ENCODE measurements at places on chromosomes 2 and 18. TPM values are rescaled to one million over a fixed set of nuclear protein-coding genes. Genes with fewer than 3 reads are reported as not detected.

The ANKRD30BL gene
- 21.0 TPM for total RNA-seq

The PKP4 gene
- 60.5 TPM for total RNA-seq

The STPG4 gene
- 8.5 TPM for total RNA-seq

The CNDP1 gene
- 0.31 TPM for total RNA-seq

The REEP1 gene
- 342 TPM for total RNA-seq

The PTCD3 gene
- 213 TPM for total RNA-seq

The IL1F10 gene
- total RNA-seq = 0.68 TPM

The KCNJ3 gene
- total RNA-seq = 1.7 TPM

The ESCO1 gene
- total RNA-seq = 55.9 TPM

The TFCP2L1 gene
- total RNA-seq = 5.1 TPM

The SNORC gene
- 15.9 TPM for total RNA-seq

DNA sequence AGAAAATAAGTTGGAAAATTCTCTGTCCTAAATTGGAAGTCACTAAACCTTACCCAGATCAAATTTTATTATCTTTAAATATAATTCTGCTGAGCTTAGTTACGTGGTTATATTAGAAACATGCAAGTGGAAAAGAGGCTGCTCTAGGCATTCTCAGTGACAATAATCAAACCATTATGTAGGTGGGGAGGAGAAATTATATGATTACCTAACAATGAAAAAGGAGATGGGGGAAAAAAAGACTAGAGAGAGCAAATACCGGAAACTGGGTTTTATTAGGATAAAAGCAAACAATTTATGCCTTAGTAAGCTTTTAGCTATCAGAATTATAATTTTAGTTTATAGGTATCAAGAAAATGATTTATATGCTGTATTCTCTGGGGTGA, 53.2 kb downstream of the PHLPP1 start:
- DNase-seq = no peak

DNA sequence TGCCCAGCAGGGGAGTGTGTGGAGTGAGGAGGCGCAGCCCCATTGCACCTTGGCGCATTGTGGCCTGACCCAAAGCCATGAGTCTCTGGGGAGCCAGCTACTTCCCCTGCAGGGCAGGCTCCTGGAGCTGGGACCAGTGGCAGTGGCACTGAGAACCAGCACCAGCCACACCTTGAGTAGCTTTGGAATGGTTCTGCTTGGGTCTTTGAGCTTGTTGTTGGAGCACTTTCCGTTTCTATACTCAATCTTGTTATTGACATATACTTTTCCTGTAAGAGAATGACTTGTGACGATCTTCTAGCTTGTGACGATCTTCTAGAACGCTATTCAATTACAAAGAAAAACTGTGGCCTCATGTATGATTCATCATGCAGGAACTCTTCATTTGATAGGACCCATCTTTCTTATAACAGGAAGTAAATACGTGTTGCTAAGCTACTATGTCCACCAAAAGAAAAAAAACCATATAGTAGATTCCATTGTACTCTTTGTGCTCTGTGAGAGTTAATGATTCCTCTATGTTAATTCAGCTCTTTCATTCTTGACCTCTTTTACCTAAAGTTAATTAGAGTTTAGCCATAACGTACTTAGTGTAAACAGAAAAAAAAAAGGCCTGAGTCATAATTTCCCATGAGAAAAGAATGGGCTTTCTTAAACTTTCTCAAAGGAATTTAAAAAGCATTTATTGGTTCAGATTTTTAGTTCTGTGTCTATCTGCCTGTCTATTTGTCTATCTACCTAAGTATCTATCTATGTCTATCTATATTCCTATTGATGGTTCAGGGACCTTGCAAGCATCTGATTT, 113.1 kb downstream of the GATA6 start:
- no peak for DNase-seq

- DNase-seq = no peak
Measured at GRCh38 chr2:101617188-101617587, 80.3 kb upstream of the MAP4K4 start.

GRCh38 chr18:63131106-63131958, 188.2 kb downstream of the BCL2 start:
- DNase-seq = peak; percentile 83

- no peak for DNase-seq
Measured at GRCh38 chr18:68438983-68439382, 275.9 kb downstream of the TMX3 start.

DNA sequence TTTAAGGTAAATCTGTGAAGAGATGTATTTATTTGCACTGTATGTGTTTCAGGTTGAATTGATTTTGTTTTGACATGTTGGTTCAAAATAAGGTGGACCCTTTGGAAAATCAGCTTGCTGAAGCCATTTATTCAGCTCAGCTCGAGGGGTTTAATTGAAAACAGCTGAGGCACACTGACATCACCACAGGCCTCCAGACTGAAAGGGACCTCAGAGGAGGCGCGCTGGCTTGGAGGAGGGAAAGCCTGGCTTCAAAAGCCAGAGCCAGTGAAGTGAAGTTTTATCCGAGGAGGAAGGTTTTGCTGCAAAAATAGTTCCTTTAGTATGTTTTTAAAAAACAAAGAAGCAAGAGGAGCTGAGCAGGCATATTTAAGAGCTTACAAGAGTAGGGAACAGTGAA, 26.9 kb upstream of the DNMT3A start:
- DNase-seq = no peak

DNA sequence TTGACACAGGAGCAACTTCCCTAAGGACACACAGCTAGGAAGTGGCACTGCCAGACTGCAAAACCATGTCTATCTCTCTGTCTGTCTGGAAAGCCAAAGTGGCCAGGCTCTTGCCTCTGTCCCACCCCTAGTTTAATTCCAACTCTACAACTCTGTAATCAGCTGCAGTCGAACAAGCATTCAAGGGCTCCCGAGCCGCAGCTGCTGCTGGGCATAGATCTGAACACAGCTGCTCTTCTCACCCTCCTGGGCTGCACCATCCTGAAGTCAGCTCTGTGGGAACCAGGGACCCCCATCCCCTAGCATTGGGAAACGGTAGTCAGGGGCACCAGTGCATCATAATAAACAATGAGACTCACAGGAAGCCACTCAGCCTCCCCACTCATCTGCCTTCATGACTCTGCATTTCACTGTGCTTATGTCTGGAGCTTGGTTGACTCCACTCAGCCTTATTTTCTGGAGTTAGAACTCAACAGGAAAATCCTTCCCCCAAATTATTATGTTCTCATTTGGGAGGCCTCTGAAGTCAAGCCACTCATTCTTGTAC, 44.4 kb upstream of the TMEM163 start:
- DNase-seq = no peak

- DNase-seq = no peak
Measured at GRCh38 chr2:97998431-97999005, 2.8 kb upstream of the TMEM131 start.

- DNase-seq = no peak
Measured at GRCh38 chr18:25284861-25285550, 67.0 kb downstream of the ZNF521 start.

- no peak for DNase-seq
Measured at GRCh38 chr2:159146996-159147666, 139.4 kb downstream of the WDSUB1 start.

- no peak for DNase-seq
Measured at GRCh38 chr18:45865466-45865865, 40.0 kb downstream of the SIGLEC15 start.

DNA sequence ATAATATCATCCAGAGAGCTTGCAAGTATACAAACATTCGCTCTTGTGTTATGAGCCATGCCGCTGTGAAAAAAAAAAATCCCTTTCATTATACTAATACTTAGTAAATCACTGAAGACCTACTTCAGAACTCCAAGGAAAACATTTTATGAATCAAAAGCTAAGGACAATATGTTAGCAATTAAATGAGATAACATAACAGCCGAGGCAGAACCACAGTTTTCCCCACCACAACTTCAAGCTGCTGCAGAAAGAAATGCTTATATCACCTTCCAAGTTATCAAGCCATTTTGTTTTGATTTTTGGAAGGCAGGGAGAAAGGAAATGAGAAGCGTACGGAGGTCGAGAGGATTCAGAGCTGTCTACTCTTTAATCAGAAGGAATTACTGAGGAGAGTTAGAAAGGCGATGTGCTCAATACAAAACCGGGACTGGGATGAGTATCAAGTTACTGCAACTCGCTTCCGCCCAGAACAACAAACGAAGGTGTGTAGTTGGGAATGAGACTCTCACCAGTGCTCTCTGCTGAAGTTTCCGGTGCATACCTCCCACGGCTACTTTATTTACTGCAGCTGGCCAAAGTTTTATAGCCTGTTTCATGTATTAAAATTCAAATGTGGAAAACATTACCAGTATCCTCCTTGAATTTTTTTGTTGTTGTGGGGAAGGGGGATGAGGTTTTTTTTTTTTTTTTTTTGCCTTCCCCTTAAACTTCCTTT, 292.2 kb upstream of the CCDC68 start:
- peak; percentile 41 for DNase-seq

- no peak for DNase-seq
Measured at GRCh38 chr18:23321996-23322395, 131.1 kb upstream of the RIOK3 start.

- DNase-seq = no peak
Measured at GRCh38 chr2:236979664-236980063, 106.0 kb upstream of the COPS8 start.

DNA sequence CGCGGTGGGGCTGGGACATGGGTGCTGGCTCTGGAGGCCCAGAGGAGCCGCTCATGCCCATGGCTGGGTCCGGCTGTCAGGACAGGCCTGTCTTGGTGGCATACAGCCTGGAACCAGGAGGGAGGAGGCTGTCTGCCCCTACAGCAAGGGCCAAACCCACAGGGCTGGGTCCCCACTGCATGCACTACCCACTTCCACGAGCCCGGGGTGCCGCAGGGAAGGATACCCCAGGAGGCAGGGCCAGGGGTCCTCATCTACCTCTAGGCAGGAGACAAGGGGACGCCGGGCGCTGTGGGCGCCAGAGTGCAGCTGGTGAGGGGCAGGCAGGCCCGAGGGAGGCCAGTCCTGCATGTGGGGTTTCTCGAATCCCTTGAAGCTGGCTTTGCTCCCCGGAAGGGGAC, 95.1 kb upstream of the GPC1 start:
- DNase-seq = no peak

- no peak for DNase-seq
Measured at GRCh38 chr2:177909962-177910361, 162.6 kb downstream of the PDE11A start.

- DNase-seq = no peak
Measured at GRCh38 chr2:234690569-234691213, 193.8 kb upstream of the ARL4C start.

- no peak for DNase-seq
Measured at GRCh38 chr2:27237341-27237945, 20.3 kb downstream of the CAD start.

- no peak for DNase-seq
Measured at GRCh38 chr2:209661286-209661894, 110.2 kb upstream of the UNC80 start.

DNA sequence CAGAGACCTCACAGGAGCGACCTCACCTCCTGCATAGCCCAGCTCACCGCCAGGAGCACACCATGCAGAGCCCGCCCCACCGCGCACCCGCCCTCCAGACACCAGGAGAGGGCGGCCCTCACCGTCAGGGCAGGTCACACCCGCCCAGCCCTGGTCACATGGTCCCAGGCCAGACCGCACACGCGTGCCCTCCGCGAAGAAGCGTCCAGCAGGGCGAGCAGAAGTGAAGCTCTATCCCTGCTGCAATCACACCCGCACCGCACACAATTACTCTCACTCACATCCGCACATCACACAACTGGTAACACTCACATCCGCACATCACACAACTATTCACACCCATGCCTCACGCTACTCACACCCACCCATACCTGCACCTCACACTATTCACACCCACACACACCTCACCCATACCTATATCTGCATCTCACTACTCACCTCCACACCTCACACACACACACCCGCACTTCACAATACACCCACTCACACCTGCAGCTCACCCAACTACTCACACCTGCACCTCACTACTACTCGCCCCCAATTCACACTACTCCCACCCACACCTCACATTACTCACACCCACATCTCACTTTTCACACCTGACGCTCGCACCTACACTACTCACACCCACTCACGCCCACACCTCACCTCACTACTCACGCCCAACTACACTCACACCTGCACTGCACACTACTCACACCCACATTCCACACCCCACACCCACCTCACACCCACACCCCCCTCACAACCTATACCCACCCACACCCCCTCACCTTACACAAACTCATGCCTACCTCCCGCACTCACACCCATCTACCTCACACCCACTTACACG, 242.0 kb downstream of the HDAC4 start:
- no peak for DNase-seq

DNA sequence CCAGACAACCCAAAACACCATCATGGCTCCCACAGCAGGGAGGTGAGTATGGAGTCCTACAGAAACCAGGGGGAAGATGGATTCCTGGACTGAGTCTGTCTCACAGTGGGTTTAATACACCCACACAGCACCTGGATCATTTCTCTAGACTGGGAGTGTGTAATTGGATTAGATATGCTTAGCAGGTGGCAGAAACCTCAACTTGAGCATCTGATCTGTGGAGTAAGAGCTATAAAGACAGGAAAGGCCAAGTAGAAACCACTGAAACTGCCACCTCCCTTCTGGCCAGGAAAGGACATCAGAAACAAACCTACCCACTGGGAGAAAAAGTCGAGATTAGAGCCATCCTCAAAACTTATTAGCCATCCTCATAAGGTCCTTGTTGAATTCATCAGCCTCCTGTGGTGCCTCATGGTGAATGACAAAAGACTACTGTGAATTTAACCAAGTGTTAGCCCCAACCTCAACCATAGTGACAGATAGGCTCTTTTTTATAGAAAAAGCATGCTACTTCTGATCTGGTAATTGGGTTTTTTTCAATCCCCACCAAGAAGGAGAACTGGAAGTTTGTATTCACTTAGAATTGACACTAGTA, 28.1 kb upstream of the CHST9 start:
- no peak for DNase-seq

GRCh38 chr18:41906528-41907146, 48.4 kb upstream of the PIK3C3 start:
- DNase-seq = no peak

DNA sequence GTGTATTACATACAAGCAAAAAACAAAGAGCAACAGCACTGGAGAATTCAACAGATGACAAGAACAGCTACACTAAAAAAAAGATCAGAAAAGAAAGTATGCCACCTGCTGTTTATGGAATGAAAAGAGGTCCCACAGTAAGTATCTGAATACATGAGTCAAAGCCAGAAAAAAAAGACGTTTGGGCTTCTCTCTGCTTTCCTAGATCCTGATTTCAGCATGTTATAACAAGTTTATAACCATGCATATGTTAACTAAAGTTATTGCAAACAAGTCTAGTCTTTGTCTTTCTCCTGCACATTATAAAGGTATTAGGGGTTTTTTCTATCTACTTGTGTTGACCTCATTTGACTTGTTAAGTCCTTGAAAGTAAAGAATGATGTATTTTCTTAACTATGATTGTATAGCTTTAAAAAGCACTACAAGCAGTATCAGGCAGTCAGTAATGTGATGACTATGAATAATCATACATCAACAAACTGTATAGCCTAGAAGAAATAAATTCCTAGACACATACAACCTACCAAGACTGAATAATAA, 108.5 kb upstream of the COL5A2 start:
- DNase-seq = no peak

- no peak for DNase-seq
Measured at GRCh38 chr2:9769171-9770005, 73.9 kb upstream of the TAF1B start.

- no peak for DNase-seq
Measured at GRCh38 chr2:193627187-193627926, 1432.6 kb upstream of the TMEFF2 start.

GRCh38 chr2:47697000-47697601, 85.8 kb upstream of the MSH6 start:
- DNase-seq = no peak

GRCh38 chr2:222399038-222399783, 25.1 kb upstream of the SGPP2 start:
- DNase-seq = no peak
